ENCODE measurements at places on chromosomes 4 and X.

DNA sequence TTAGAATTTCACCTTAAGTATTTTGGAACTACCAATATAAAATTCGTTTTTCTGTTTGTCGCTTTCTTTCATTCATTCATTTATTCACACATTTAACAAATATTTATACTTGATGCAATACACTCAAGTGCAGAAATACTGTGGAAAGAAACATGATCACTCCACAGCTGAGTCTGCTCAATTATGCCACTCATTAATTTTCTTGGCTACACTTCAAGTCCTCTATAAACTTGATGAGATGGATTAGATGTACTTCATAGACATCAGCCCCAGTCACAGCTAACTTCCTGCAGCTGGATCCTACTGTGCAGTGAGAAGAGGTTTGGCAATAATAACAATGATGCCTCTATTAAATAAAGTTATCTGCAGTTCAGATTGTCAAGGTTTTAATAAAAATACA lies 208.1 kb downstream of the PDGFC start:
- DNase-seq, result no peak

DNA sequence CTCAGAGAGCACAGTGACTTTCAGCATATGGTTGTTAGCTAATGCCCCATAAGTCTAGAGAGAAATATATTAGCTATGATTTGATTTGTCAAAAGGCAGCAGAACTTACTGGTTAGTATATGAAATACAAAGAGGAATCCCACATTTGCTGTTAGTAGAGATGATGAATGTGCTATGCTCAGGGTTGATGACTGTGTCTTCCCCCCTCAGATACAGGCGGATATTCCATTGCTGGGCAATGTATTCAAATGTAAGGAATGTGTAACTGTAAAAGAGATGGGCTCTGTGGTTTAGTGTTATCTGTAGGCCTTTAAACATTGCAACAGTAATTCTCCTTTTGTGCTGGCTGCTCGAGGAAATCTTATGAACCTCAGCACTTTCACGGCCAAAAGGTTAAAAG lies 528.9 kb upstream of the ARX start:
- peak; percentile 35 for DNase-seq

DNA sequence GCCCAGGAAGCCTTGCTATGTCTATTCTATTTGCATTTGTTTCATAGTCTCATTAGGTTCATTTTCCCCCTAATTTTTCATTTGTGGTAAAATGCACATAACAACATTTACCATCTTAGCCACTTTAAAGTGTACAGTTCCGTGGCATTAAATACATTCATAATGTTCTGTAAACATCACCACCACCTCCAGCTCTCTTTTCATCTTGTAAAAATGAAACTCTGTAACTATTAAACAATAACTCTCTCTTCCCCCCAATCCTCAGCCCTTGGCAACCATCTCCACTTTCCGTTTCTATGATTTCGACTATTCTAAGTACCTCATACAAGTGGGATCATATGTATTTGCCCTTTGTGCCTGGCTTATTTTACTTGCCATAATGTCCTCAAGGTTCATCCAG lies 19.9 kb downstream of the ARHGEF38 start:
- DNase-seq, result no peak

DNA sequence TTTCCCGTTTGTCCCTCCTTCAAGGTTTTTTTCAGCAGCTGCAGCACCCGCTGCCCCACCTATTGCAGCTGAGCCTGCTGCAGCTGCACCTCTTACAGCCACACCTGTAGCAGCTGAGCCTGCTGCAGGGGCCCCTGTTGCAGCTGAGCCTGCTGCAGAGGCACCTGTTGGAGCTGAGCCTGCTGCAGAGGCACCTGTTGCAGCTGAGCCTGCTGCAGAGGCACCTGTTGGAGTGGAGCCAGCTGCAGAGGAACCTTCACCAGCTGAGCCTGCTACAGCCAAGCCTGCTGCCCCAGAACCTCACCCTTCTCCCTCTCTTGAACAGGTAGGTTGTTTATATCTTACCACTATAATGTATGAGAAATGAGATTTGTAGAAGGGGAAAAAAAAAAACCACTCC lies 4.5 kb downstream of the PRR27 start:
- no peak for DNase-seq

DNA sequence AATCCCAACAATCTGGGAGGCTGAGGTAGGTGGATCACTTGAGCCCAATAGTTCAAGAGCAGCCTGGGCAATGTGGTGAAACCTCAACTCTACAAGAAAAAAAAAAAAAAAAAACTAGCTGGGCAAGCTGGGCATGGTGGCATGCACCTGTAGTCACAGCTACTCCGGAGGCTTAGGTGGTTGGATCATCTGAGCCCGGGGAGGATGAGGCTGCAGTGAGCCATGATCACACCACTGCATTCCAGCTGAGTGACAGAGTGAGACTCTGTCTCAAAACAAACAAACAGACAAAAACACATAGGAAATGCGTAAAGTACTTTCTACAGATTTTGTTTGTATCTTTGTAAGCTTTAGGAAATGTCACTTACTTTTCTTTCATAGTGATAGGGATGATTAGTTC lies 307.2 kb upstream of the NR3C2 start:
- no peak for DNase-seq

DNA sequence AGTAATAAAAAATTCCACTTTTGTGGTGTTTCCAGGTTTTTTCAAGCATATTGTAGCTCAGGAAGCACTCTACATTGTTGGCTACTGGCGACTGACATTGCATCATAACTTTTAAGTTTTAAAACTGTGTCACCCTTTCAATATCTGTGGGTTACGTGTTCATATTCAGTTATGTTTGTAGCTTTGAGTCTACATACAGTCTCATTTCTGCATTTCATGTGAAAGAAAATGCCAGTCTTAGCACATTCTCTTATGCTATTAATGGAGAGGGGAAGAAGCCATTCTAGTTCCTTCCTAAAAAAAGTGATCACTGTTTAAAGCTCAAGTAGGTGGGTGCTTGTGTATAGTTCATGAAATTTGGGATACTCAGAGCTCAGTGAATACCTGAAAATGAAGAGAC lies 38.1 kb downstream of the DIAPH2 start:
- DNase-seq, result no peak

DNA sequence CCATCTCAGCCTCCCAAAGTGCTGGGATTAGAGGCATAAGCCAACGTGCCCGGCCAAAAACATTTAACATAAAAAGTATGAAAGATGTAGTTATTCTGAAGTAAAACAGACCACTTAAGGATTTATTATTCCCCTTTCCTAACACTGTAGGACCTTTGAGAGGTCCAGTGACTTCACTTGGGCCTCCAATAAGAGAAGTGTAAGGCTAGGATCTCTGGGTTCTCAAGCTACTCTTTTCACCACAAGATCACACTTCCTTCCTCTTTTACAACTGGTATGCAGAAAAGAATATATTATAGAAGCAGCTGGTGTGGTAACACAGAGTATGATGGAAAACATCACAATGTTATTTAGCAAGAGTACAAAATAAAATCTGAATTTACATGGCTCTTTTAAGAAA lies 30.2 kb upstream of the CCNG2 start:
- DNase-seq, result no peak

GRCh38 chr4:69490271-69490670 lies 5.4 kb downstream of the UGT2B4 start:
- DNase-seq, result peak; percentile 79

GRCh38 chr4:122739174-122739573 lies 6.7 kb downstream of the BBS12 start:
- peak; percentile 85 for DNase-seq

- DNase-seq, result no peak
Measured at GRCh38 chrX:32170481-32170880, 1040.9 kb downstream of the DMD start.

GRCh38 chrX:107736781-107737531 lies 38.6 kb downstream of the TSC22D3 start:
- DNase-seq, result no peak

- peak; percentile 40 for DNase-seq
Measured at GRCh38 chr4:142128529-142128928, 492.1 kb downstream of the IL15 start.

- no peak for DNase-seq
Measured at GRCh38 chrX:44489515-44489914, 53.1 kb downstream of the FUNDC1 start.

DNA sequence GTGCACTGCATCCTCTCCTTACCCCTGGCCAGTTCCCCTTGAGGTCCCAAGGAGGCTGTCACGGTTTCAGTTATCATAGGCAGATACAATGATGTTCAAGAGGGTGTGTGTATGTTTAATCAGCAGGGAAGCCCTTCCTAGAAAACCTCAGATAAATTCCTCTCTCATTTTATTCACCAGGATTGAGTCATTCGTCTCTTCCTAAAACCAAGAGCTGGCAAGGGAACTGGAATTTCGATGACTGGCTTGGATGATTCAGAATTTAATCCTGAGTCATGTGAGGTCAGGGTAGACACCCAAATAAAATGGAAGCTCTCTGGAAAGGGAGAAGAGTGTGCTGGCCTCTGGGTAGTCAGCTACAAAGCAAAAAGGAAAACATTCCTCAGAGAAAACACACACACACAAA lies 106.2 kb upstream of the RAPGEF2 start:
- peak; percentile 85 for DNase-seq

DNA sequence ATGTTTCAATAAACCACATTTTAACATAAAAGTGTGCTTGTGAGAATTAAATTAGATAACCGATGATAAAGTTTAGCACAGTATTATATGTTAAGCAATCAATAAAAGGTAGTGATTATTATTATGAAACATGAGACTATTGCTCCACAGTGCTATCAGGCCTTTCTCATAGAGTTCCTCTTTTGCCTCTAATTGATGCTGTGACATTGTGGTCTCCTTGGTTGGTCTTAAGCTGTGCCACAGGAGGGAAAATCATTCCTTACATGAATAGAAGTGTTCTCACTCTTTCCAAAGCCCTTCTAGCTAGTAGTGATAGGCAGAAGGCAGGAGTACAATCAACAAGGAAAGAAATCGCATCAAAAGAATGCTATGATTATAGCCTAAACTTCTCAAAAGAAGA lies 9.2 kb upstream of the PDHA2 start:
- no peak for DNase-seq

DNA sequence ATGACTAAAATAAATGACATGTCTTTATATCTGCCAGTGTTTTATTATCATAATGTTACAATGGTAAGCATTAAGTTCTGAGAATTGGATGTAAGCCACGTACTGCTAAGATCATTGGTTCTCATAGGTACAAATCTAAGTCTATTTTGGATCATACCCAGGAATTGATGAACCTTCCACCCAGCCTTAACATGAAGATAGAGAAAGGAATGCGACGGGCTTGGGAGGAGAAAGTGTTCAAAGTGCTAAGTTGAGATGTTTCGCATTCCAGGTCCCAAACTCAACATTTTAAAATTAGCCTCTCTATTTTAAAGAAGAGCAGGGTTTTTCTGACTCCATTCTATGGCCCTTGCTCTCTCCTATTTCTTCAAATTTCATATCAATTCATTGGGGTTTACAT lies 54.9 kb upstream of the FRAS1 start:
- no peak for DNase-seq

GRCh38 chrX:314781-315595 lies 3.6 kb downstream of the GTPBP6 start:
- no peak for DNase-seq

DNA sequence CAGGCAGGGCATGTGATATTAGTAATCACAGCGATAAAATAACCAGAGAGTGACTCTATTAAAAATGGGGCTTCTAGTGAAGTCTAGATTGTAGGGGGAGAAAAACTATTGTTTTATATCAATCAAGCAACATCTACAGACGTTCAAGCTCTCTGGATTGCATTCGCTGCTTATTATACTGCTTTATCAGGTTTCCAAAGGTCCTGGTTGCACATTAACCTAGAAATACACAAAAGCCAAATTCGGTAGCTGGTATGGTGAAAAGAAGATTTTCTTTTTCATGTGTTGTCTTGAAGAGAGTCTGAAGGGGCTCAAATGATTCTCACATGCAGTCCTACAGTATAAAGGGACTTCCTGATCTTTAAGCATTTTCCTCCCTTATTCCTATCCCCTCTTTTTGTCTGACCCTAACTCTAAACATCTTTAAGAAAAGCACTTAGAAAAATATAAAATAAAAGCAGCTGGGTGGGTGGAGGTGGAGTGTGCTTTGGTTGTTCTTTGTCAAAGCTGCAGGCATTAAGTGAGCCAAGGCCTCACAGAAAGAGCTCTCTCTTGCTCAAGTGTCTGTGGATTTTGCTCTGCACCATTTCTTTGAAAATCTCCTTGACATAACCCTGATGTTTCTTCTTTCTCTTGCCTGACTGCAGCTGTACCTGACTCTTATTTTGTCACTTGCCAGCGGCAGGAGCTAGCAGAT lies 46.1 kb downstream of the MID1IP1 start:
- no peak for DNase-seq

GRCh38 chr4:147773261-147774184 lies 41.6 kb downstream of the ARHGAP10 start:
- DNase-seq, result no peak

- peak; percentile 27 for DNase-seq
Measured at GRCh38 chr4:124178449-124179021, 534.0 kb downstream of the ANKRD50 start.

DNA sequence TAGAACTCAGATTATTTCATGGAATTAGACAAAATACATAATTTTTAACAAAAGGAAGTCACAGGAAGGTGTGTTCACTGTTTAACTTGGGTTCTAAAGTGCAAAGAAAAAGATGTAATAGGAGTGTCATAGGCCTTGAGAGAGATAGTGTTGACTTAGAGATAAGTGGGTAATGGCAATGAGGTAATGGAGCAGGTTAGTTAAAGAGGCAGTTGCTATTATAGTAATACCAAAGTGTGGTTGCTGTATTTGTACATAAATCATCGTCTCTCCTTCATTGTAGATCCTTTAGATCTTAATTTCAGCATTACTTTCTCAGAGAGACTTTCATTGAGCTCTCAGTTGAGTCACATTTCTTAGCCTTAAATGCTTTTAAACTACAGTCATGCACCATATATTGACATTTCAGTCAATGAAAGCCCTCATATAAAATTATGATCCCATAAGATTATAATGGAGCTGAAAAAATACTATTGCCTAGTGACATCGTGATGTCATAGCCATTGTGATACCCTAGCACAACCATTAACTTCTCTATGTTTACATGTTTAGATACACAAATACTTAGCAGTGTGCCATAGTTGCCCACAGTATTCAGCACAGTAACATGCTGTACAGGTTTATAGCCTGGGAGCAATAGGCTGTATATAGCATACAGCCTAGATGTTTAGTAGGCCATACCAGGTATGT lies 245.4 kb downstream of the ADGRL3 start:
- no peak for DNase-seq

- DNase-seq, result no peak
Measured at GRCh38 chr4:158870282-158870625, 101.4 kb downstream of the FNIP2 start.

DNA sequence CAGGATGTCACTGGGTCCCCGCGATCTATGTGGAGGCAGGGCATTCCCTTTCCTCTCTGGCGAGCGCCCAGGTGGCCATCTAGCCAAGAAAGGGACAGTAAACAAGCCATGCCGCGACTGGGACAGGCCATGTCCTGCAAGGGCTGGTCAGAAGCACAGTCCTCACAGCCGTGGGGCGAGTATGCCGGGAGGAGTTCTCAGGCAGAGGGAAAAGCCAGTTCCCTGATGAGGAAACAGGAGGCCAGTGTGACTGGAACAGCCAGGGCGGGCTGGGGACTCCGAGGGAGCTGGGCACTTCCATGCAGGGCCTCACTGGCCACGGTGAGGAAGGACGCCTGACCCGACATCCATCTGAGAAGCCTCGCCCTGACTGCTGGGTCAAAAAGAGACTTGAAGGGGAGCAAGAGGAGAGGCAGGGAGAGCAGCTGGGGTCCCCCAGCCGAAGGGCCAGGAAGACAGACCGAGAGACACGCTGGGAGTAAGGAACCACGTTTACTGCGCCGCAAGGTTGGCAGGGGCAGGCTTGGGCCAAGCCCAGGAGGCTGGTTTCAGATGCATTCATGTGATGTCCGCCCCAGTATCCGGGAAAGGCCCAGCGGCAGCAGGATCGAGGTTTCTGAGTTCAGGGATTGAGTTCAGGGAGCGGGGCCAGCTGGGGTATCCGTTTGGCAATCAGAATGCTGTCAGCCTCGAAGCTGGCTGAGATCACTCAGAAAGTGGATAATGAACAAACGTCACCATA lies 15.0 kb downstream of the CFAP99 start:
- no peak for DNase-seq
